GM19239 (cell line): ENCODE measurements at places on chromosomes 12 and 14.

GRCh38 chr14:20427231-20428009, 8.5 kb downstream of the KLHL33 start:
- DNase-seq: peak; percentile 75

- DNase-seq: no peak
These were observed 42.6 kb upstream of the LRTM2 start for GRCh38 chr12:1777798-1778197.

- no peak for DNase-seq
These were observed 135.1 kb downstream of the TMEM30B start for GRCh38 chr14:61145903-61146481.

DNA sequence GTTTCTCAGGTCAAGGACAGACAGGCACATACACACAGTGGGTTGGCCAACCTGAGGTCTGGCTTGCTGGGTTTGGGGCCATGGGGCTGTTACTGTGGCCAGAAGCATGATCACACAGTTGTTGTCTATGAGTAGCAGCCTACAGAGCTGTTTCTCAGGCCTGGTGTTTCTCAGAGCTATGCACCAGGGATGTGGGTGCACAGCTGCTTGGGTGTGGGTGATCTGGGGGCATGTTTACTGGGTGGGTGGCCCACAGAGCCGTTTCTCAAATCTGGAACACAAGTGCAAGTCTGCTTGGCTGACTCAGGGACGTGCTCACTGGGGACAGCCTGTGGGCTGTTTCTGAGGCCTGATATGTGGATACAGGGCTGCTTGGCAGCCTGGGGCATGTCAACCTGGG, 23.1 kb upstream of the PALS1 start:
- DNase-seq: no peak

- DNase-seq: no peak
These were observed 4.4 kb downstream of the TULP3 start for GRCh38 chr12:2895051-2895451.

GRCh38 chr12:20376984-20377383, 8.6 kb downstream of the PDE3A start:
- DNase-seq: no peak

- no peak for DNase-seq
These were observed 12.9 kb downstream of the HECTD1 start for GRCh38 chr14:31194661-31195060.

- DNase-seq: no peak
These were observed 43.3 kb downstream of the BEST3 start for GRCh38 chr12:69655616-69656340.

- no peak for DNase-seq
These were observed 105.1 kb downstream of the STXBP6 start for GRCh38 chr14:24944800-24945199.

DNA sequence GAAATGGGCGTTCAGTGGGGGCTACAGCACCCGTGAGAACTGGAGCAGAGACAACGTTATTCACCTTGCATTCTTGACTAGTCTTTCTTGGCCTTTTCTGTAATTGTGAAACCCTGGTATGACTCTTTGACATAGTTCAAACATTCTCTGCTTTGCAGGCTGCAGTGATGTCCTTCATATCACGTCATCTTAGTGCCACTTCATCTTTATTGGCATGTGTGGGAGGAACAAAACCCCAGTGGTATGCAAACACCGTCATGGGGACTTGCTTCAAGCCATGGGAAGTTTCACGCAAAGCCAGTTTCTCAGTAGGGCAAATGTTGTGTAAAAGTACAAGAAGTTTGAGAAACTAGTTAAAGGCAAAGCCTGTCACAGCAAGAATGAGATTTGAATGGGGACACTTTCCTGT, 20.2 kb upstream of the DUSP16 start:
- DNase-seq: no peak

- DNase-seq: no peak
These were observed 78.3 kb downstream of the CDK17 start for GRCh38 chr12:96321941-96322340.

DNA sequence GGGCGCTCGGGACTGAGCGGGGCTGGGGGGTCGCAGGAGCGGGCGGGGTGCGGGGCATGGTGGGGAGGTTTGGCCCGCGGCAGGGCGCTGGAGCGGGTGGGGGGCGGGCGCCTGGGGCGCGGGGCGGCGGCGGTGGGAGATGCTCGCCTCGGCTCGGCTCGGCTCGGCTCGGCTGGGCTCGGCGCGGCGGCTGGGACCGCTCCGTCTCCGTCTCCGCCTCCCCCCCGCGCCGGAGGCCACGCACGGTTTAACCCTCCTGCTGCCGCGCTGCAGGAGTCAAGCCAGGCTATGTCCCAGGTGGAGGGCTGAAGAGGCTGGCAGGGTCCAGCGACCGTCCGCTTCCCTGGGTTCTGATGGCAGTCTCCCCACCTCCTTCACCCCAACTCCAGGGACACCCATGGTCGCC, at the start of gene PIANP:
TSS of gene PIANP (minus strand) at position 170 of the 406 bp plus-strand sequence. CDS start 2,754 bp downstream, outside the sequence.
- no peak for DNase-seq

GRCh38 chr14:68714991-68715924, 77.6 kb downstream of the ZFP36L1 start:
- no peak for DNase-seq

DNA sequence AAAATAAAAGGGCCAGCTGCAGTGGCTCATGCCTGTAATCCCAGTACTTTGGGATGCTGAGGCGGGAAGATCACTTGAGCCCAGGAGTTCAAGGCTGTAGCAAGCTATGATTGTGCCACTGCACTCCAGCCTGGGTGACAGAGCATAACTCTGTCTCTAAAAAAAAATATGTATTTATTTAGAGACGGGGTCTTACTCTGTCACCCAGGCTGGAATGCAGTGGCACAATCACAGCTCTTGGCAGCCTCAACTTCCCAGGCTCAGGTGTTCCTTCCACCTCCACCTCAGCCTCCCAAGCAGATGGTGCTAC, 179.3 kb upstream of the ATF7IP start:
- DNase-seq: no peak
